ENCODE measurements at places on chromosomes 16 and 17. TPM values are rescaled to one million over a fixed set of nuclear protein-coding genes. Genes with fewer than 3 reads are reported as not detected.

Gene ZPBP2
- total RNA-seq, result not detected

Gene OR1G1
- total RNA-seq, result not detected

- H3K27ac ChIP-seq, result no peak overlapping the region
- no peaks in the 10 kb centered on the region for H3K4me1 ChIP-seq
- H3K27me3 ChIP-seq, result no peaks in the 10 kb centered on the region
- no peaks in the 10 kb centered on the region for H3K36me3 ChIP-seq
Observed at GRCh38 chr17:61260071-61260797, 139.4 kb upstream of the TBX2 start.

GRCh38 chr16:68792465-68793324, 50.6 kb upstream of the TANGO6 start:
- H3K36me3 ChIP-seq, result no peaks in the 10 kb centered on the region
- H3K27me3 ChIP-seq, result no peaks in the 10 kb centered on the region
- no peak overlapping the region for H3K27ac ChIP-seq
- DNase-seq, result peak; percentile 14
- no peak overlapping the region for H3K4me3 ChIP-seq
- H3K4me1 ChIP-seq, result peaks cover 11% of the 10 kb centered on the region

- no peak for DNase-seq
- H3K27ac ChIP-seq, result no peak overlapping the region
- no peak overlapping the region for H3K4me3 ChIP-seq
- H3K27me3 ChIP-seq, result no peaks in the 10 kb centered on the region
Observed at GRCh38 chr17:9977180-9977575, 72.1 kb upstream of the RCVRN start.

Gene OR4D1
- total RNA-seq, result not detected

DNA sequence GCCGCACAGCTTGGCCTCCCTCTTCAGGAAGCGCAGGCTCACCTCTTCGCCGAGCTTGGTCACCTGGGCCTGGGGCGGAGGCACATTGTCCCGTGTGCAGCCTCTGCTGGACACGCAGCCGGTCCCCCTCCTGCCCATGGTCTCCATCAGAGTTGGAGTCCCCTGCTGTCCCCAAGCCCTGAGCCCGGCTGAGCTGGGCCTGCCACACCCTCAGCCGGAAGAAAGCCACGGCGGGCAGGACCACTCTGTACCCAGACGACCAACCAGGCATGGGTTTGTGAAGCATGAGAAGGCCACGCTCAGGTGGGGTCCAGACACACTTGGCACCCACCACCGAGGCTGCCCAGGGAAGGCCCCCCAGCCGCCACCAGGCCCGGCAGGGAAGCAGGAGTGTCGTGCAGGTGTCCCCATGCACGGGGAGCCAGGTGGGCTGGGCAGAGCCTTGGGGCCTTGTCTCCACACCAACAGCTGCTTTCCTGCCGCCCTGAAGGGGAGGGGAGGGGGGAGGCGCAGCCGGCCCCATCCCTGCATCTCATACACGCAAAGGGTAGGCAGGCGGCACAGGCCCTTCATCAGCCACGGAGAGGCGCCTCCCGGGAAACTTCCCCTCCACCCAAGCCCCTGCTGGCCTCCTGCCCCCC, 5.2 kb downstream of the CCDC154 start:
- no peaks in the 10 kb centered on the region for H3K4me1 ChIP-seq
- H3K27me3 ChIP-seq, result no peaks in the 10 kb centered on the region
- no peak overlapping the region for H3K4me3 ChIP-seq
- no peak for DNase-seq

Gene ZFP3
- total RNA-seq, result not detected

Gene ACACA
- total RNA-seq, result 100 TPM

- no peak for DNase-seq
- no peak overlapping the region for H3K27ac ChIP-seq
- H3K4me3 ChIP-seq, result no peak overlapping the region
- peaks cover 26% of the 10 kb centered on the region for H3K27me3 ChIP-seq
- no peaks in the 10 kb centered on the region for H3K4me1 ChIP-seq
- H3K36me3 ChIP-seq, result no peaks in the 10 kb centered on the region
Observed at GRCh38 chr17:17455173-17455572, 21.6 kb upstream of the MED9 start.

DNA sequence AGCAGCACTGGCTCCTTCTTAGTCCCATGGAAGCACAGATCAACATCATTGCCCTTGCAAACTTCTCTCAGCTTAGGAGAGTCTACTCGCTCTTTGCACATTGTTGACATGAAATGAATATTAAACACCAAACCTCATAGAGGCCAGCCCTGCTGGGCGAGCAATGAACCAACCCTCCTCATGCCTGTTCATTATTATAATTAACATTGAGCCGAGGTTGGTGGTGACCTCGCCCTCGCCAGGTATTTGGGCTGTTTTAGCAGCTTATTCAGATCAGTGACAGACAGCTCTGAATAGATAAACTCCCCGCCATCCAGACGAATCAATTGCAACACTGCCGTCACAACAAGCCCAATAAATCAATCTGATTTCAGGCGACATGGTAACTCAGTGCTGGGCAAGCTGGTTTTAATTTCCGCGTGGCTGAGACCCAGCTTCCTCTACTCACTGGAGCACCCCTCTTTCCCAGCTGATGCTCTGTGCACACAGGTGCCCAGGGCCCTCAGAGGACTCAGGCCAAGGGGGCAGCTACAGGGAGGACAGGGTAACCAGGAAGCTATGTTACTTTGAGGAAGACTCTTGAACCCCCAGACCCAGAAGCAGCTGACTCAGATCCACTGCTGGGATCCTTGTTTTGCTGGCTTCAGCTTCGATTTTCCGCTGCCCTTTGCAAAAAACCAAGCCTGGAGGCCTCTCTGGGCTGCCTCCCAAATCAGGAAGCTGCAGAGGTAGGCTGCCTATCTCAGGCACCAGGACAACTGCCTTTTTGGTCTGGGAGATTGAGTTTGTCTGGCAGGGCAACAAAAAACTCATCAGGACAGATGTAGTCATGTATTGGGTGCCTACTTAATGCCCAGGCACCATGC, 10.7 kb upstream of the SEZ6 start:
- peaks cover 5% of the 10 kb centered on the region for H3K4me1 ChIP-seq
- no peak overlapping the region for H3K27ac ChIP-seq
- H3K27me3 ChIP-seq, result peaks cover 68% of the 10 kb centered on the region
- no peak overlapping the region for H3K4me3 ChIP-seq
- DNase-seq, result no peak

DNA sequence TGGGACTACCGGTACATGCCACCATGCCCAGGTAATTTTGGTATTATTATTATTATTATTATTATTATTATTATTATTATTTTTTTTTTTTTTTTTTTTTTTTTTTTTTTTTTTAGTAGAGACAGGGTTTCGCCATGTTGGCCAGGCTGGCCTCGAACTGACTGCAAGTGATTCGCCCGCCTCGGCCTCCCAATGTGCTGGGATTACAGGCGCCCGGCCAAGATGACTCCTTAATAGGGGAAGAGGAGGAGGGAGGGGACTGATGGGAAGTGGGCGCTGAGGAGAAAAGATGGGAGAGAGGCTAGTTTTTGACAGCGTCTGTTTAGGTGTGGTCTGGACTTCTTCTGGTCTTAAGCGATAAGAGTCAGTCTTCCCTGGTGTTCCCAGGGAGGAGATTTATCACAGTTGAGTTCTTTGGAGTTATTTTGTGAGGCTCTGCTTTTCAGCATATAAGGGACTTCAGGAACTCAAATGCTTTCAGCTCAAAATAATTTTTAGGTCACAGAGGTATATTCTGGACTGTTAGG, 34.4 kb upstream of the SLC5A10 start:
- no peaks in the 10 kb centered on the region for H3K4me1 ChIP-seq
- peaks cover 47% of the 10 kb centered on the region for H3K36me3 ChIP-seq
- H3K27ac ChIP-seq, result no peak overlapping the region
- no peak overlapping the region for H3K4me3 ChIP-seq

DNA sequence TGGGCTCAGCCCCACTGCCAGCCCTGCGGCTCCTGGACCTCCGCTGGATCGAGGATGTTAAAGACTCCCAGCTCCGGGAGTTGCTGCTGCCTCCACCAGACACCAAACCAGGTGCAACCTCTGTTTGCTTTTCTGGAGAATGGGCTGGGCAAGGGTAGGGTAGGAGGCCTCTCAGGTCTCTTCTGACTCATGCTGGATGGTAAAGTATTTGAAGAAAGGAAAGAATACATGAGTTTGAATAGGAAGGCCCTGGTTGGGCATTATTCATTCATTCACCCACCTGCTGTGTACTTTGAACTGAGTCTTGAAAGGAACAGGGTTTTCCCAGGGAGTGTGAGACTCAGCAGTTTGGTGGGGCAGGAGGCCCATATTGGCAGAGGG, 6.5 kb upstream of the ORAI3 start:
- peaks cover 21% of the 10 kb centered on the region for H3K4me1 ChIP-seq
- H3K27me3 ChIP-seq, result no peaks in the 10 kb centered on the region
- H3K27ac ChIP-seq, result no peak overlapping the region
- no peak overlapping the region for H3K4me3 ChIP-seq

DNA sequence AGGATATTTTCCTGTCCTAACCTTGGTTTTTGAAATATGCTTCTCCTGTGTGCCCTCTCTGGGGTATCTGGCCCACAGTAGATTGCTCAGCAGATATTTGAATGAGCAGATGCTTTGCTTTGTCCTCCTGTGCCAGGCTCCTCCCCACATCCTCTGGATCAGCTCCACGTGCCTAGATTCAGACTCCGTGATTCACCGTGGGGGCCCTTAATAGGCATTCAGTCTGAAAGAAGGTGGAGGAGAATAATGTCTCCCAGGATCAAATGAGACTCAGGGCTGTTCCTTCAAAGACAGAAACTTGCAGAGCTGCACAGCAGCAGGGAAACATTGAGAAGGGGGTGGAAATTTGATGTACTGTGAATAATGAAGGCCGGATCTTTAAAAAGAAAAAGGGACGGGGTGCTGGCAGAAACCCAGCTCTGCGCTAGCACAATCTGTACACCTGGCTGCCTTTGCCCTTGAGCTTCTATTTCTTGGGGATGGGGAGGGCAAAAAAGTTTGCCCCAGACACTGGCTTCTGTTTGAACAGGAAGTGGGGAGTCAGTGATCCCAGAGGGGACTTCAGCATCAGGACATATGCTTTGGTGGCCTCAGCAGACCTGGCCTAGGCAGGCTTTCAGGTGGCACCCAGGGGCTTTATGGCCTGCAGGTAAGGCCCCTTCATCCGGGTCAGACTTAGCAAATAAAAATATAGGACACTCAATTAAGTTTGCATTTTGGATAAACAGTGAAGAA, 15.9 kb upstream of the SLC12A3 start:
- peak overlapping the region; percentile 21 for H3K4me3 ChIP-seq
- DNase-seq, result peak; percentile 81
- peaks cover 32% of the 10 kb centered on the region for H3K4me1 ChIP-seq
- peaks cover 5% of the 10 kb centered on the region for H3K36me3 ChIP-seq
- H3K27me3 ChIP-seq, result no peaks in the 10 kb centered on the region
- peak overlapping the region; percentile 16 for H3K27ac ChIP-seq

DNA sequence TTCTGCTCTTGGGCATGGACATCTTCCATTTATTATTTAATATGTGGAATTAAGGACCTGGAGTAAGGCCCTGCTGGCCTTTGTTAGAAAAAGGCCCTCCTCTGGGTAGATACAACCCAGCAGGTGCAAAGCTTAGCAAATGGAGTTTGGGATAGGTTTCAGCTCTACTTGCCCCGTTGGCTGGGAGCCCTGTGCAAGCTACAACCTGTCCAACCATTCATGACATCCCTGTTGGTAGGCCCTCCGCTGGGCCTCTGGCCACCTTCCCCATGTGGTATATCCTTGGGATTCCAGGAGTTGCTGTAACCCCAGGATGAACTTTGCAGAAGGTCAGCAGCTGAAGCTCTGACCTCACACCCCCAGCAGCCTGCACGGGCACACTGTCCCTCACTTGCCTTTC, 6.4 kb downstream of the NGFR start:
- no peaks in the 10 kb centered on the region for H3K36me3 ChIP-seq
- no peak overlapping the region for H3K27ac ChIP-seq
- peaks cover 18% of the 10 kb centered on the region for H3K4me1 ChIP-seq

- no peak overlapping the region for H3K4me3 ChIP-seq
- H3K27ac ChIP-seq, result no peak overlapping the region
- no peak for DNase-seq
- peaks cover 10% of the 10 kb centered on the region for H3K4me1 ChIP-seq
Observed at GRCh38 chr16:74560912-74561311, 46.0 kb downstream of the GLG1 start.

Measured in MCF 10A (cell line).